ENCODE measurements at places on chromosomes 6 and 20. TPM values are rescaled to one million over a fixed set of nuclear protein-coding genes. Genes with fewer than 3 reads are reported as not detected.

DNA sequence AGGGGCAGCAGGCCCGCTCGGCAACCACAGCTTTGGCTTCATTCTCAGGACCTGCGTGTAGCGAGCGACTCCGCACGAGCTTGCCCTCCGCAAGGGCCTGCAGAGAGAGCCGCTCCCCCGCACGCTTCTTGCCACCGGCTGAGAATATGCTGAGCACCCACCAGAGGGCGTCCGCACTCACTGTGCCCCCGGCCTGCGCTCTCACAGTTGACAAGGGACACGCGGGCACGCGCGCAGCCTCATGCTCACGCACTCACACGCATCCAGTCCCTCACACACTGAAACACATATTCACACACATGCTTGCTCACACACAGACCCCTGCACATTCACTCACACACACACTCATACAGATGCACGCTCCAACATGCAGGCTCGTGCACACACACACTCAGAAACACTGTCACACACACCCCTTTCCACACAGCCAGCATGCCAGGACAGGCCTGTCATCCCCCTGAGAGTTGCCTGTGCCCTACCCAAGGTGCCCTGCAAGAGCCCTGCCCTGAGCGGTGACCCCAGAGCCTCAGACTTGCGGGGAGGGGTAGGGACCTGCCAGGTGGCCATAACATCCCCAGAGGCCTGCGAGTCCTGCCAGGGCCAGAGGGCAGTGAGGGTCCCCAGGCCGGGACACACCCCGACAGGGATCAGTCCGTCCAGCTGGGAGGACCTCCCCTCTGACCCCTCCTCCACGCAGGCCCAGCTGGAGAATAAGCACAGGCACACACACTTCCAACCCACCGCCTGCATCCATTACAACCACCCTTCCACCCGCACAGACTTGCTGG lies 174.1 kb downstream of the BMP7 start:
- no peak for DNase-seq

- DNase-seq = no peak
These were observed 4.0 kb upstream of the WRNIP1 start for GRCh38 chr6:2760882-2761842.

GRCh38 chr6:126698732-126699240 lies 358.9 kb downstream of the CENPW start:
- no peak for DNase-seq

DNA sequence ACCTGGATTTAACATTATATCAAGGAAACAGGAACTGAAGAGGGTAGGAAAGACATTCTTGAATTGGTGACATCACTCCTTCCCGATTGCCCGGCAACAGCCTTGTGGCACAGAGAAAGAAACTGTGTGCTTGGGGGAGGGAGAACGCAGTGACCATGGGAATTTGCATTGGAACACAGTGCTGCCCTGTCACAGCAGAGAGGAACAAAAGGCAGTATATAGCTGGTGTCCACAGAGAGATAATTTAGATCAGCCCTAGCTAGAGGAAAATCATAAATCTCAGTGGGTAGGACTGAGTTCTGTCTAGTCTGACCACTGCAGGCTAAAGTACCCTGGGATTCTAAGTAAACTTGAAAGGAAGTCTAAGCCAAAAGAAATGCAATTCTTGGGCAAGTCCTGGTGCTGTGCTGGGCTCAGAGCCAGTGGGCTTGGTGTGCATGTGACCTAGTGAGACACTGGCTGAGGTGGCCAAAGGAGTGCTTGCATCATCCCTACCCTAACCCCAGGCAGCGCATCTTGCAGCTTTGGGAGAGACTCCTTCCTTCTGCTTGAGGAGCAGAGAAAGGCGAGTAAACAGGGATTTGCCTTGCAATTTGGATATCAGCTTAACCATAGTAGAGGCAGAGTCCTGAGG lies 697.6 kb downstream of the HACE1 start:
- DNase-seq = no peak

- no peak for DNase-seq
These were observed 1.5 kb downstream of the COL12A1 start for GRCh38 chr6:75204217-75204958.

DNA sequence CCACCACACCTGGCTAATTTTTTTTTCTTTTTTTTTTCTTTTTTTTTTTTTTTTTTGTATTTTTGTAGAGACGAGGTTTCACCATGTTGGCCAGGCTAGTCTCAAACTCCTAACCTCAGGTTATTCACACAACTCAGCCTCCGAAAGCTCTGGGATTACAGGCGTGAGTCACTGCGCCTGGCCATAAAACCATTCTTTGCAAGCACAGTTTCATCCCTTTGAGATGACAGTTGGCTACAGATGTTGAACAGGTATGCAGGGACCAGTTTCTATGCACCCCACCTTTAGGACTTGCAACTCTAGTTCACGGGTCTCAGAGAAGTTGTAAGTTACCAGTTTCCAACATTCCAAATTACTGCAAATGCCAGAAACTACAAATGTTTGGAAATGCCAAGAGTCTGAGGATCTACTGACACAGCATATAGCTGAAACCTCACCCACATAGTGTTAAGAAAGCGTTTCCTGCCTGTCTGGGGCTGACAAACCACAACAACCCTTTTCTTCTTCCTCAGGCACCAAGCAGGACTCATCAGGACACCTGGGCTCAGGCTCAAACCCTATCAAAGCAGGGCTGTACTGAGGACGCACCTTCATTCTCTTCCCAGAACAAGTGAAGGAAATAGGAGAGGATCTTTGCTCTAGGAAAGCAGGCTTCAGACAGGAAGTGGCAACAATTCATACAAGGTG lies 22.9 kb downstream of the ARHGAP18 start:
- peak; percentile 75 for DNase-seq

GRCh38 chr6:137914530-137915193 lies 47.6 kb downstream of the TNFAIP3 start:
- no peak for DNase-seq

DNA sequence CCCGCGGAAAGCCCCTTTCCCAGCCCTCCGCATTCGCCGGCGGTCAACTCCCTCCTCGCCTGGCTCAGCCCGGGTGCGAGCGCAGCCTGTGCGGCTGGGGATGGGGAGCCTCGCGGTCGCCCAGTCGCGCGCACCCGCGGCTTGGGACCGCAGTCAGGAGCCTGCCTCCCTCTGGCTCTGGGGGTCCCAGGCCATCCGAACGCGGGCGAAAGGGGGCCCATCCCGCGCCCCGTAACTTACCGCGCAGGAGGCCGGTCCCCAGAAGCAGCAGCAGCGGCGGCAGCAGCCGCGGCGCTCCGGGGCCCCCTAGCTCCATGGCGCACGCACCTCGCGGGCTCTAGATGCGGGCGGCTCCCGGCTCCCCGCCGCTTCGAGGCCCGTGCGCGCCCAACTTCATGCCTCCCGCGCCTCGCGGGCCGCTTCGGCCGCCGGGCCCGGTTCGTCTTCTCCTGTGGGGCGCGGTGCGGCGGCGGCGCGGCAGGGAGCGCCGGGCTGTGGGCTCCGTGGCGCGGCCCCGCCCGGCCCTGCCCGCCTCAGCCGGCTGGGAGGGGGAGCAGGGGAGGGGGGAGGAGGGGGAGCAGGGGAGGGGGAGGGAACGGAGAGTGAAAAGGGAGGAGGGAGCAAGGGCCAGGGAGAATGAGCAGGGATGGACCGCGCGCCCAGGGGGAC lies at the start of gene CHRNA4:
TSS of gene CHRNA4 (minus strand) at position 500 of the 669 bp plus-strand sequence. CDS start at position 316, 184 bp downstream.
- DNase-seq = no peak

- DNase-seq = no peak
These were observed 8.0 kb downstream of the RNF182 start for GRCh38 chr6:13932785-13933184.

- no peak for DNase-seq
These were observed 334.5 kb downstream of the HDGFL1 start for GRCh38 chr6:22903826-22904225.

- DNase-seq = no peak
These were observed 682.0 kb downstream of the GRIK2 start for GRCh38 chr6:102075539-102075938.

DNA sequence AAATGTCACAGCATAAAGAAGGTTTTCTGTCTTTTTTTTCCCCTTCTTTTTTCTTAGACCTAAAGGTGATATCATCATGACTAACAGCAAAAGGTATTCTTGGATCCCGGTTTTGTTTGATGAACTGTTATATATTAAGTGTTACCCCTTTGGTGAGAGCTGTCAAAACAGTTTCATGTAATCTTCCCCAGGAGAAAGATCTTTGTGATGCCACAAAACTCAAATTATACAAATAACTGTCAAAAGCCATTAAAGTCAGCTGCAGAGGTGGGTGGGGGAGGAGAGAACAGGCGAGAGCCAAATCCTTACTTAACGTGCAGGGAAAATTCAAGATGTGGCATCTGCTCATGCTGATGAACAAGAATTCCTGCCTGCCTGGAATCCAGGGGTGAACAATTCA lies 258.2 kb downstream of the BMP7 start:
- no peak for DNase-seq

- DNase-seq = no peak
These were observed 180.3 kb downstream of the THBS2 start for GRCh38 chr6:169073311-169073710.

GRCh38 chr6:149233056-149233715 lies 84.3 kb upstream of the TAB2 start:
- peak; percentile 60 for DNase-seq

DNA sequence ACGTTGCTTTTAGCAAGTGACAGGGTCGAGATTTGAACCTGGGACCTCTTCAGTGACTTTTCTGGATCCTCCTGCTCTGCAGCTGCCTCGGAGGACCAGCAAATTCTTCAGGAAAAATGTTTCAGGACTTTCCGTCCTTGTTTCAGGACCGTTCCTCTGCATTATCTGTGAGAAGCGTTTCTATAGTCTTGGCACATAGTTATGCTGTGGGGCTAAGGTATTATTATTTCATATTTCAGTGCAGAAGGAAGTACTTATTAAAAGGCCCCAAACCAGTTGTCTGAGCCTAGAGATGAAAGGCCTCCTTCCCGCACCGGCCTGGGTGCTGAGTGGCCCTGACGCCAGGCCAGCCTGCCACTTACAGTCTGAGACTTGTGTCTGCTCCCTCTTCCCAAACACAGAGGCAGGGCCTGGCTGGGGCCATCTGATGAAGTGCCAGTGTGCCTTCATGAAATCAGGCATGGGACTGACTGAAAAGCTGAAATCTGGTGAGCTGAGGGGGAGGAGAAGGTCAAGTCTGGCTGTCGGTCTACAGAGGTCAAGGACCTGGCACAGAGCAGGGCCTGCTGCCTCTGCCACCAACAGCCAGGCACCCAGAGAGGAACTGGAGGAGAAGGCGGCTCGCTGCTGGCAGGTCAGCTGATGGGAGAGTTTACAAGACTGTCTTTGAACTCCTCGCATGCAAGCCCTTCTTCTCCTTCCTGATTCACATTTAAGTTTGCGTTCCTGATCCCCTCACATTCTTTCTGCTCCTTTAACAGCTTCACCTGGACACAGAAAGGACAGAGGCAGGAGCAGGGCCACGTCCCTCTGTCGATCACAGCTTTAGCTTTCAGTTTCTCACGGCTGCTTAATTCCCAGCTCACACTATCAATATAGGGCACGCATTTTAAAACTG lies 8.9 kb upstream of the QKI start:
- no peak for DNase-seq

DNA sequence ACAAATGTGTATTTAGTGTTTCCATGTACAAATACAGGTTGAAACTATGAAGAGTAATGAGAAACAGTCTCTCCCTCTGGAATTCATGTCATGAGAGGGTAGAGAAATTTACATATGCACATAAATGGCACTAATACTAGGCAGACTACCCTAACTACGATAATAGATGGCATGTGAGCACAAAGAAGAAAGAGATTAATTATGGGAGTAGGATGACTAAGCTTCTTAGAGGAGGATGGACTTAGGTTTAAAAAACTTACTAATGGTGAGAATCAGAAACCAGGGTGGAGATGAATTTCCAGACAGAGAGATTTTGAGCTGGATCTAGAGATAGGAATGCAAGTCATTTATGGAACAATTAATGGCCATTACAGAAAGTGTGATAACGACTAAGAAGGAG lies 225.3 kb upstream of the HTR1E start:
- no peak for DNase-seq

DNA sequence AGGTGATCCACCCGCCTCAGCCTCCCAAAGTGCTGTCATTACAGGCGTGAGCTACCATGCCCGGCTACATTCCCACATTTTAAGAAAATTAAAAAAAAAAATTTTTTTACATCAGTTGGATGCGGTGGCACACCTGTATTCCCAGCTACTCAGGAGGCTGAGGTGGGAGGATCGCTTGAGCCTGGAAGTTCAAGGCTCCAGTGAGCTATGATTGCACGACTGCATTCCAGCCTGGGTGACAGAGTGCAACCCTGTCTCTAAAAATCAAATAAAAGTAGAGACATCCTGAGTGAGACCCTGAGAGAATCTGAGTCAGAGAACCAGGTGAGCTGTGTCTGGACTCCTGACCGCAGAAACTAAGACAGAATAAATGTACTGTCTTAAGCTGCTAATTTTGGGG lies 38.8 kb downstream of the PIM1 start:
- no peak for DNase-seq

DNA sequence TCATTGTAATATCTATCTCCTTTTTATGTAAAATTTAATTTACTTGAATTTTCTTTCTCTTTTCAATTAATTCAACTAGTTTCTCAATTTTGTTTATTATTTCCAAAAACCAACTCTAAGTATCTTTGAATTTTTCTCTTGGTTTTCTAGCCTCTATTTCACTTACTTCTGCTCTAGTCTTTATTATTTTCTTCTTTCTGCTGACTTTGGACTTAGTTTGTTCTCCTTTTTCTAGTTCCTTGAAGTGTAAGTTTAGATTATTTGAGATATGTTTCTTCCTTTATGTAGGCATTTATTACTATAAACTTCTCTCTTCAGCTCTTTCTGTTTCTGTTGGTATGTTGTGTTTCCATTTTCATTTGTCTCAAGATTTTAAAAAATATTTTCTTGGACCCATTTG lies 70.8 kb downstream of the TNFAIP3 start:
- DNase-seq = no peak

GRCh38 chr20:39111359-39112177 lies 149.4 kb downstream of the DHX35 start:
- DNase-seq = no peak

DNA sequence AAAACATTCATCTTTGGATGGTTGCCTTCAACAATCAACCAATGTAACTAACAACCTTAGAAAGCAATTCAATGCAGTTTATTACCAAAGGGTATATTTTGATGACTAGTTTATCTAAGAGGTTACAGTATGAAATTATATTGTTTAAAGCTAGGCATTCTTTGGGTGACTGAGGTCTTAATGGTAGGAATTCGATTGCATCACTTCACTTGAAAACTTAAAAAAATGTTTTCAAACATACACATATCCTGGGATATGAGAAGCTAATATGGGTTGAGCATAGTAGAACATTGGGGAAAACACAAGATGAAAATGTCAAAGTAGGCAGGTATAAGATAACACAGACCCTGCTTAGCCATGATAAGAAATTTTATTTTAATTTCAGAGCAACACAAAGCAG lies 144.6 kb upstream of the BMP5 start:
- no peak for DNase-seq

FOXC1 gene
- total RNA-seq = 0.36 TPM

C20orf204 gene
- 2.4 TPM for total RNA-seq

HLA-DRA gene
- 28.4 TPM for total RNA-seq

DEFB124 gene
- not detected for total RNA-seq

CALHM4 gene
- not detected for total RNA-seq

MYLK2 gene
- total RNA-seq = 0.98 TPM

CNBD2 gene
- total RNA-seq = 4.8 TPM

LAMA2 gene
- 0.36 TPM for total RNA-seq

GTSF1L gene
- not detected for total RNA-seq

HTR1E gene
- not detected for total RNA-seq

CLDN20 gene
- not detected for total RNA-seq

CST7 gene
- total RNA-seq = 77.8 TPM

FUT9 gene
- not detected for total RNA-seq

LSM14B gene
- 25.8 TPM for total RNA-seq

Measured in natural killer cell treated with Interleukin-12 subunit alpha and Interleukin-12 subunit beta and Interleukin-15 and Interleukin-18, amount 100 ng/mL, for 72 hours (primary cell).